Stimulated activated CD8-positive, alpha-beta memory T cell treated with anti-CD3 and anti-CD28 coated beads, Interleukin-7, amount 100 ng/mL, for 48 hours (primary cell): ENCODE measurements at places on chromosomes 5 and 9.

GRCh38 chr5:131393498-131393968 is 129.7 kb downstream of the CDC42SE2 start:
- no peak for DNase-seq

DNA sequence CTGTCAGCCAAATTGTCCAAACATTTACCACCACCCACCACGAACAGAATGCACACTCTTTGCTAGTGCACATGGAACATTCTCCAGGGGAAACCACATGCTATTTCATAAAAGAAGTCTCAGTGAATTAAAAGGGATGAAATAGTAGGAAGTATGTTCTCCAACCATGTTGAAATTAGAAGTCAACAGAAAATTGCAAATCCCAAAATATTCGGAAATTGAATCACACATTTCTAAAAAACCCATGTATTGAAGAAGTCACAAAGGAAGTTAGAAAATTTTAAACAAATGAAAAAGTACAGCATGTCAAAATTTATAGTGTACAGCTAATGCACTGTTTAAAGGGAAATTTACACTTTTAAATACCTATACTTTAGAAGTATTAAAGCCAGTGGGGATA is 50.8 kb downstream of the TGFBR1 start:
- DNase-seq: no peak

GRCh38 chr5:95281226-95281625 is 3.7 kb downstream of the MCTP1 start:
- DNase-seq: no peak

GRCh38 chr5:63919763-63920478 is 42.3 kb downstream of the HTR1A start:
- no peak for DNase-seq

DNA sequence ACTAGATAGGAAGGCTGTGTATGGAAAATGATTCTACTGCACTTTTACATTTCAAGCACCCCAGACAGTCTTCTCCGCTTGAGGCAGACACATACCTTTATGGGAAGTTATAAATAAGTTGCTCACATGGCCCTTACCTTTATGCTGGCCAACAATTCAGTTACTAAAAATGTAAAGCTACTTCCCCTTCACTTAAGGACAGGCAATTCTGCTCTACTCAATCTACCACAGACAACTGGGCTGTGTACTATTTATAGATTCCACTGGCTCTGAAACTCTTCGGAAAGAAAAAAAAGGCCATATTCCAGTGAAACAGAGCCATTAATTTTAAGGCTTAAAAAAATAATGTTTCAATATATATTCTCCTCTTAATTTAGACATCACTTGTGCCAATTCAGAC is 59.4 kb downstream of the ELAVL2 start:
- DNase-seq: no peak

DNA sequence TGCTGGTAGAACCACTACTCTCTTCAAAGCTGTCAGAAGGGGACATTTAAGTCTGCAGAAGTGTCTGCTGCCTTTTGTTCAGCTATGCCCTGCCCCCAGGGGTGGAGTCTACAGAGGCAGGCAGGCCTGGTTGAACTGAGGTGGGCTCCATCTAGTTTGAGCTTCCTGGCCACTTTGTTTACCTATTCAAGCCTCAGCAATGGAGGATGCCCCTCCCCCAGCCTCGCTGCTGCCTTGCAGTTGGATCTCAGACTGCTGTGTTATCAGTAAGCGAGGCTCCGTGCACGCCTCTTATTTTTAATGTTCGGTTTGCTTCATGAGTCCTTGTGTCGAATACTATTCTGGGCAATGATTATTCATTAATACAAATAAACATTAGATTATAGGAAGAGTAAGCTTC is 3.1 kb upstream of the SLC27A6 start:
- DNase-seq: no peak
